Caco-2 (cell line): ENCODE measurements at places on chromosomes 2 and 18. TPM values are rescaled to one million over a fixed set of nuclear protein-coding genes. Genes with fewer than 3 reads are reported as not detected.

The UGT1A6 gene
- total RNA-seq: 29.2 and 33.9 TPM in 2 replicates

The ANKRD23 gene
- 2.5 and 7.4 TPM in 2 replicates for total RNA-seq

The GULP1 gene
- total RNA-seq: 32.4 and 33.0 TPM in 2 replicates

The AQP12B gene
- total RNA-seq: not detected in 2 replicates

DNA sequence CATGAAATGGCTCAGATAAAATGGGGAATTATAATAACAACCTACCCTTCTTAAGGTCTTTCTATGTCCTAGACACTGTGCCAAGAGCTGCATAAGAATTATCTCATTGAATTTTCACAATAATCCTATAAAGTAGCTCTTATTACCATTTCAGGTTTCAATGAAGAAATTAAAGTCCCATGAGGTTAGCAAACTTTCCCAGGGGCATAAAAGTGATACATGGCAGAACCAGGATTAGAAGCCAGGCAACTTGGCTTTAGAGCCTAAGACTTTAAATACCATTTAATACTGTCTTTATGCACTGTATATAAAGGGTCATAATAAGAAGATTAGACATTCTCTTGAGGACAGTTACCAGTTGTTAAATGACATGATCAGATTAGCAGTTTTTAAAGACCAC, 130.1 kb downstream of the GCA start:
- H3K27me3 ChIP-seq: no peaks in the 10 kb centered on the region
- DNase-seq: no peak
- no peak overlapping the region for H3K27ac ChIP-seq

GRCh38 chr2:67965246-67965645, 97.6 kb downstream of the C1D start:
- H3K36me3 ChIP-seq: no peaks in the 10 kb centered on the region
- H3K27me3 ChIP-seq: no peaks in the 10 kb centered on the region
- DNase-seq: no peak
- H3K27ac ChIP-seq: no peak overlapping the region

DNA sequence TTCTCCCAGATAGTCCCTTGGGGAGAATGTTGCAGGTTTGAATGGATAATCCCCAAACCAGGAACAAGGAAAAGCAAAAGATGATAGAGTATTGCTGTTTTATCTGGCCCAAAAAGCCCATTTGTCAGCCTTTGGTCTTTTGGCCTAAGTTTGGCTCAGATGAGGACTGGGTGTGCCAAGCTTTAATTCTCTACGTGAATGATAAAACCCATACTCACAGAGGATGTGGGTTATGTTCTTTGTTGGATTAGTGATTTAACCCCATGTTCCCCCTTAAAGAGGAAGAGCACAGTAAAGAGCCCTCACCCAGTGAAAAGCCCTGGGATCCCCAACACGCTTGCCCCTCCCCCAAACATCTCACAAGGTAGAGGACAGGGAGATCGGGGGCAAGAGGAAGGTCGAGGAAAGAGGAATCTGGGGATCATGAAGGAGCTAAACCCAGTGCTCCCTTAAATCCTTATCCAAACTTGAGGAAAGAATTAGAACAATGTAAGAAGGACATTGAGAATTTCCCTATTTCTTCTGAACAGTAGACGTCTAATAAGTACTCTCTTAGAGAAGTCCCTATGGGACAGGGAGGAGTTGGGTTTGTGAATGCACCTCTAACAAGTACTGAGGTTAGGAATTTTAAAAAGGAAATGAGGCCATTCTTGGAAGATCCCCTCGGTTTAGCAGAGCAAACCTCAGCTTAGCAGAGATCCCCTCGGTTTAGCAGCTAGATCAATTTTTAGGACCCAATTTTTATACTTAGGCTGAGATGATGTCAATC, 105.0 kb downstream of the HIBCH start:
- peaks cover 7% of the 10 kb centered on the region; the same call in 1 of the 2 replicates for H3K4me1 ChIP-seq
- H3K27ac ChIP-seq: no peak overlapping the region
- H3K36me3 ChIP-seq: no peaks in the 10 kb centered on the region; the same call in 1 of the 2 replicates
- no peak overlapping the region for H3K4me3 ChIP-seq
- H3K27me3 ChIP-seq: no peaks in the 10 kb centered on the region

DNA sequence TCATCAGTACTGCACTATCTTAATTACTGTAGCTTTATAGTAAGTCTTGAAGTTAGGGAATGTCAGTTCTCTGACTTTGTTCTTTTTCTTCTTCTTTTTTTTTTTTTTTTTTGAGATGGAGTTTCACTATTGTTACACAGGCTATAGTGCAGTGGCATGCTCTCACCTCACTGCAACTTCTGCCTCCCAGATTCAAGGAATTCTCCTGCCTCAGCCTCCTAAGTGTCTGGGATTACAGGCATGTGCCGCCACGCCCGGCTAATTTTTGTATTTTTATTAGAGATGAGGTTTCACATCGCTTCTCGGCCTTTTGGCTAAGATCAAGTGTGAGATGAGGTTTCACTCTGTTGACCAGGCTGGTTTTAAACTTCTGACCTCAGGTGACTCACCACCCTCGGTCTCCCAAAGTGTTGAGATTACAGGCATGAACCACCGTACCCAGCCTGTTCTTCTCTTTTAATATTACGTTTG, 41.9 kb upstream of the TANC1 start:
- H3K4me1 ChIP-seq: peaks cover 18% of the 10 kb centered on the region; the same call in 1 of the 2 replicates
- H3K36me3 ChIP-seq: no peaks in the 10 kb centered on the region; the same call in 1 of the 2 replicates
- DNase-seq: peak; percentile 24
- H3K27ac ChIP-seq: peak overlapping the region; percentile 76

GRCh38 chr2:23520256-23520655, 135.3 kb downstream of the KLHL29 start:
- no peak overlapping the region for H3K4me3 ChIP-seq
- no peaks in the 10 kb centered on the region for H3K27me3 ChIP-seq
- H3K4me1 ChIP-seq: peaks cover 6% of the 10 kb centered on the region; the same call in 1 of the 2 replicates
- H3K27ac ChIP-seq: no peak overlapping the region

- no peaks in the 10 kb centered on the region for H3K36me3 ChIP-seq
- H3K4me3 ChIP-seq: no peak overlapping the region
- no peaks in the 10 kb centered on the region for H3K4me1 ChIP-seq
- no peak overlapping the region for H3K27ac ChIP-seq
Observed at GRCh38 chr18:5413447-5413846, 117.9 kb upstream of the ZBTB14 start.
